ENCODE measurements at places on chromosomes 7 and 10.

DNA sequence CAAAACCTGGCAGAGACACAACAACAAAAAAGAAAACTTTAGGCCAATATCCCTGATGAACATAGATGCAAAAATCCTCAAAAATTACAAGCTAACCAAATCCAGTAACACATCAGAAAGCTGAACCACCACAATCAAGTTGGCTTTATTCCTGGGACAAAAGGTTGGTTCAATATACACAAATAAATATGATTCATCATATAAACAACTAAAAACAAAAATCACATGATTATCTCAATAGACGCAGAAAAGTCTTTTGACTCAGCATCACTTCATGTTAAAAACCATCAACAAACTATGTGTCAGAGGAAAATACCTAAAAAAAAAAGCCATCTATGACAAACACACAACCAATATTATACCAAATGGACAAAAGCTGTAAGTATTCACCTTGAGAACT lies 283.5 kb downstream of the THSD7A start:
- no peak for DNase-seq

DNA sequence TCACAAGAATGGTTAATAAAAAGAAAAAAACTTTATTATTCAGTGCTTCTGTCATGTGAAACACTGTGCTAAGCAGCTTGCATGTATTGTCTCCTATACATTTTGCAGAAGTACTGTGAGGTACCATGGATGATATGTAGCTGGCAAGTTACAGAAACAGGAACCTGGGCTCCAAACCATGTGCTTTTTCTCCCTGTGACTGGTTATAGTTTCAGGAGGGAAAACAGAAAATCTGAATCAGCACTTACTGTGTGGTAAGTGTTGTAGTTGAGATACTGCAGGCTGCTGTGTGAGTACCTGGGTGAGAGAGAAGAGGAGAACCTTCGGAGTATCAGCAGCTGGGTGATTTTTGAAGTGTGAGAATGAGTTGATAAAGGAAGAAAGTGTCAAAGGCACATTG lies 285.0 kb downstream of the SUGCT start:
- DNase-seq = no peak

GRCh38 chr7:67614843-67615242 lies 618.2 kb downstream of the TYW1 start:
- DNase-seq = no peak

DNA sequence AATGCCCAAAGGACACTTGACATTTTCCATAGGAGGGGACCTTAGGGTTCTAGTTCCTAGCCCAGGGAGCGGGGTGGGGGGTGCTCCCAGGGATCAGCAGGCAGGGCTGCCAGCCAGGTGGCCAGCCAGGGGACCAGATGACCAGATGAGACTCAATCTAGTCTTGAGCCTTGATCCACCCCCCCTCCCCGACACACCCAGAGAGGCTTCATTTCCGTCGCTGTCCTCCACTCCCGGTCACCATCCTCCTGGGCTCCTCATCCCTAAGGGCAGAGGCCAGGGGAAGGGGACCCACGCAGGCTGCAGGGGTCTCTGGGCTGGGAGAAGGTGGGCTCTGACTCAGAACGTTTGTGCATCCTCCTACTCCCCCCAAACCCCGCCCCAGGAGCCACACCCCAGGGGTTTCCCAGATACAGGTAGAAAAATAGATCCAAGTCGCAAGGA lies 1.0 kb downstream of the STX1A start:
- no peak for DNase-seq

- no peak for DNase-seq
Measured at GRCh38 chr10:33655165-33655815, 320.8 kb upstream of the NRP1 start.

DNA sequence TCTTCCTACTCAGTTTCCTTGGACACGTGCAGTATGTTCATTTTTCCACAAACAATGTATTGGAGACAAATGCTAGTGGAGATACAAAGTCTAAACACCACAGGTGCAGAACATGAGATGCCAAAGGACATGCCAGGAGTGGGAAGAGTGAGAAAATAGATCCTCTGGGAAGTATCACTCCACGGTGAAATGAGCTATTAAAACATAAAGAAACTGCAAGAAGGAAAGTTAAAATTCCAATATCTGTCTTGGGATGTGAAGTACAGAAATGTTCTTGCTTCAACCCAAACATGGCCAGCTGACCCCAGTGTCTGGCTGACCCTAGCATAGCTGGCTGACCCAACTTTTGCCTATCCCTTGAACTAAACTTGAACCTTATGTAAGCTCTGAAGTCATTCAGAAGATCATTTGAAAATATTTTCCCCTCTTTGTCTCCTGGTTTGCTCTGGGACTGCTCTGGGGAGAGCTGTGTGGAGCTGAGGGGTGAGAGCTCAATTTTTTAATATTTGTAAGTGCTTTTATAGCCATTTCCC lies 59.5 kb downstream of the FZD1 start:
- DNase-seq = no peak
